ENCODE measurements at places on chromosomes 7 and 10.

DNA sequence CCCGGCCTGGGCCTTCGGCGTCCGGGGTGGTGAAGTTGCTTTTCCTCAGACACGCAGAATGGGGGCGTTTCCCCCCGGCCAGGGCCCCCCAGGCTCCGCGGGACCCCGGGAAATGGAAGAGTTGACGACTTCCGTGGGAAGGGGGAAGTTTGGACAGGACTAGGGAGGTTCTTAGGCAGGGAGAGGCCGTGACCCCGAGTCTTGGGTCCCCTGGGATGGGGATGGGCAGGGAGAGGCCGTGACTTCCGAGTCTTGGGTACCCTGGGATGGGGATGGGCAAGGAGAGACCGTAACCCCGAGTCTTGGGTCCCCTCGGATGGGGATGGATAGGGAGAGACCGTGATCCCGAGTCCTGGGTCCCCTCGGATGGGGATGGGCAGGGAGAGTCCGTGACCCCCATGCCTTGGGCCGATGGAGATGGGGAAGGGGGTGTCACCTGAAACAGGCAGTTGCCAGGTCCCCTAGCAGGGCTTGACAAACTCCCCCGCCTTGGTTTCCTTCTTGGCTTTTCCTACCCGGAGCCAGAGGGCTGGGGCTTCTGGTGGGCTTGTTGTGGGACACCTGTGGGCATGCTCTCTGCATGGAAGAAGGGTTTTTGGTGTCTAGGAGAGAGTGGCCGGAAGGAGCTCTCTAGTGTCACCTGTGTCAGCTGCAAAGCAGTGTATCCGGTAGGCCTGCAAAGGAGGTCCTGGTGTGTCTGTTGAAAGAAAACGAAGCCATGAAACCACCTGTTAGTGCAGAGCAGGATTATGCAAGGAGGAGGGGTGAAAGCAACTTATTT, 1.1 kb downstream of the TRRAP start:
- peak; percentile 36 for DNase-seq

DNA sequence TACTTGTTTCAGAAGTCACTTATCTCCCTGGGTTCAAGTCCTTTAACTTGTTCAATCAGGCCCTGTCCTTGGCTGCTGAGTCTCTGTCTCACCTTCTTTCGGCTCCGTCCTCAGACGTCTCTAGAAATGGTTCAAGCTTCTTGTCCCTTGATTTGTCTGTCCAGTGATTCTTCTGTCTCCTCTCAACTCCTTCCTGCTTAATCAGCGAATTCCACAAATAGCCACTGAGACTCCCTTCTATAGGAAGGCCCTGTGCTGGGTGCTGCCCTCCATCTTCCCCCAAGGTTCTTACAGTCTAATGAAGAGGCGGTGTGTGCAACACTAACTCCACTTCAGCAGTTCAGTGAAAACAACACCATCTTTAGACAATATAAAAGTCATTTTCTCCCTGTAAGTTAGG, 12.7 kb downstream of the FAM241B start:
- DNase-seq: no peak

DNA sequence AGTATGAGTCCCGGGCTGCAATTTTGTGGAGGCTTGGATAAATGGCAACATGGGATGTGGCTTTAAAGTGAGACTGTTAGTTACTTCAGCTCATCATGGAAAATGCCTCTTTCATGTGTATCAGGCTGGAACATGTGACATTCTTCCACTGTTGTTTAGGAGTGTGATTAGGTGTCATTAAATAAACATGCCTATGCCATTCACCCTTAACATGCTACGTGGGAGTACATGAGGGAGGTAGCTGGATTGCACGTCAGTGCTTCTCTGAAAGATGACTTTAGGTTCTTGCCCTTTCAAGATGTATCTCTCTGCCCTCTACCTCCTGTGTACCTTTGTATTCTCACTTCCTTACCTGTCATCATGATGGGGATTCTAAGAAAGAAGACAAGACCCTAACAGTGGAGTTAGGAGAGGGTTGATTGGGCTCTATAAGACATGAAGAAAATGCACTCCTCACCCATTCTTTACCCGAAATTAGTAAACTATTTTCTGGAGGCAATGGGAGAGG, 8.9 kb downstream of the AKR1E2 start:
- DNase-seq: no peak

- DNase-seq: no peak
Observed at GRCh38 chr7:111240371-111240770, 149.4 kb downstream of the LRRN3 start.

GRCh38 chr7:79504607-79505389, 51.3 kb upstream of the MAGI2 start:
- no peak for DNase-seq

DNA sequence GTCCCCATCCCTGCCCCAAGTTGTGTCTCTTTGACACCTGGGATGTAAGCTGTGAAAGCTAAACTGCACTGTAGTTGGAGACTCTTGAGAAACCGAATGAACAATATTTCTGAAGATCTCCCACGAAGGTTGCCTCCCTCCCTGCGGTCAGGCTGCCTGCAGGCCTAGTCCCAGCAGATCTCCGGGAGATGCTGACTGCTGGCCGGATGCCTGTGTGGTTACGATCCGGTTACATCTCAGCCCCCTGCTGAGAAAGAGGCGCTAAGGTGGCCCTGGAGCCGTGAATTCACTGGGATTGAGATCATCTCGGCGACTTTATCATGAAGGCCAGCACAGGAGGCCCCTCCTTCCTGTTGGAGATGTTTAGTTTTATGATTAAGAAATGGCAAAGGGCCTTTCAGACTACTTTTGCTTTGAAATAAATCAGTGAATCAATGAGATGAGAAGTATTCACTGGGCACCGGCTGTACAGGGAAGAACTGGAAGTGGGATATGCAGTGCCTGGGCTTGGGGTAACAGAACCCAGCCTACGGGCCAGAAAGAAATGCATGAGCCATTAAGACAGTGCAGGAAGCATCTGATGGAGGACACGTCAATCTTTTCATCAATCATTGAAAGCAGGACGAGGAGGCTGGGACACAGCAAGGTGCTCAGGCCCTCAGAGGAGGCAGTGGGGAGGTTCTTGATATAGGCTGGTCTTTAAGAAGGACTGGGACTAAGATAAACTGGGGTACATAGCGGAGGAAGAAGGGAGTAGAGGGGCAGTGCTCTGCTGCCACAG, 177.6 kb downstream of the PRKAG2 start:
- no peak for DNase-seq

DNA sequence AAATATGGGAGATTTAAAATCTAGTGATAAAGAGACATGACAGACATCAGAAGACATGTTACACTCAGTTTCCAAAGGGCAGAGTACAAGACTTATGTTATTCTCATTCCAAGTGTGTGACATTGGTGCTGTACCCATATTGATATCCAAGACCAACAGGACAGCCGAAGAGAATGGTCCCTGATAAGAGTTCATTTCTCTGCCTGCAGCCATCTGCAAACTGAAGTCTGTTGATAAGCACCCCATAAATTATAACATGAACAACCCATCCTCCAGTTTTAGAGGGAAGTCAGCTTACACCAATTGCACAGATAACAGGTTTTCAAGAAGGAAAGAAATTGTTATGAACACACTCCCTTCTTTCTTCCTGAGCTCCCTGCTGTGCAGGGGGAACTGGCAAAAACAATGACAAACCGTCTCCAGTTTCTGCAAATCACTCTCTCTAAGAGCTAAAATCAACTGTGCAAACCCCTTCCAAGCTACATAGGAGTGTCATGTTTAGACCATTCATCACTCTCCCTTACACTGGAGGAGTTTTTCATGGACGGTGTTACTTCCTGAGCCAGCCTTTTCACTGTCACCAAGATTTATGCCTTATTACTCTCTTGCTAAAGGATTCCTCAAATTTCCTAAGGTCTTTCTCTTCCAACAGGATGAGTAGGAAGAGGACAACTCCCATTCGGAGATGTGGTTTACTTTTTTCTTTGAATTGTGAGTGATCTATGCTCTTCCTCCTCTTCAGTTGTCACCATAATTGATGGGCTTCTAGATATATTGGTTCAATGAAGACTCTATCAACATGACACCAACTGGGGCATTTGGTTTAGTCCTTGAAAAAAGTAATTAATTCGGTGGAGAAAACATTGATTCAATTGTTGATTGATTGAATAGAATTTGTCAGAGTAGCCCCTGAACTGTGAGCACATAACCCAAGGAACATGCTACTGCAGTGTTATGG, 80.3 kb upstream of the FAM171A1 start:
- DNase-seq: no peak

All from substantia nigra (tissue), 51 donors.